ENCODE measurements at places on chromosomes 2 and 18.

GRCh38 chr2:84719434-84719833 is 161.4 kb downstream of the TRABD2A start:
- DNase-seq = peak; percentile 13

GRCh38 chr2:147844697-147845410 is at the start of gene ACVR2A:
Gene ACVR2A, plus strand, starts transcription at chr2:147845029. Its CDS starts 124 bp downstream, at chr2:147845153.
- peak; percentile 13 for DNase-seq

- DNase-seq = no peak
Measured at GRCh38 chr2:237137626-237138323, 52.1 kb downstream of the COPS8 start.

DNA sequence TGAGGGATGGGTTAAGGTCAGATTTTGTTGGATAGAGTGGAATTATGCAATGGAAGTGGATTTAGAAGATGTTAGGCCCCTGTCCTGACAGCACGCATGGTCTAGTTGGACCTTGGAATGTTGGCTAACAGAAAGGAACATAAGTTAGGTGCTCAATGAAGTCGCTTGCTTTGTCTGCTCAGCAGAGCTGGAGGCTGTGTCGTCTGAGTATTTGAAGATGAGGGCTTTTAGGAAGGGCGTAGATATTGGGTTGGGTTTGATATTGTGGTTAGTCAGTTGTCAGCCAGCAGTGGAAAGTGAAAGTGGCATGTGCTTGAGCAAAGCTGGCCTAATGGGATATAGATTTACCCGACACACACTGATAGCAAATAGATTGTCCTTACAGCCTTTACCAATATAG is 239.3 kb downstream of the PRKCE start:
- peak; percentile 58 for DNase-seq

DNA sequence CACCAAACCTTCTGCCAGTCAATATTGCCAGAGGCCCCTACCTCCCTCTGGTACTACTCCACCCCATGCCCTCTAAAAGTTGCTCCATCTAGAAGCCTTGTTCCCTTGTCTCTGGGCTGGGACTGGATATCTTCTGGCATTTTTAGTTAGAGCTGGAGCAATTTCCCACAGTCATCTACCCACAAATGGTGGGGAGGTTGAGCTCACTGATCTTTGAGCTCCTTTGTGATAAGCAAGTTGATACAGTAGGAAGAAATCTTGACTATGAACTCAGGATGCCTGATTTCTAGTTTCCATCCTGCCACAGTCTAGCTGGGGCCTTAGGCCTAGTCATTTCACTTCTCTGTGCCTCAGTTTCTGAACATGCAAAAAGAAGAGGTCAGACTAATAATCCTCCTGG is 155.0 kb downstream of the MAIP1 start:
- no peak for DNase-seq

DNA sequence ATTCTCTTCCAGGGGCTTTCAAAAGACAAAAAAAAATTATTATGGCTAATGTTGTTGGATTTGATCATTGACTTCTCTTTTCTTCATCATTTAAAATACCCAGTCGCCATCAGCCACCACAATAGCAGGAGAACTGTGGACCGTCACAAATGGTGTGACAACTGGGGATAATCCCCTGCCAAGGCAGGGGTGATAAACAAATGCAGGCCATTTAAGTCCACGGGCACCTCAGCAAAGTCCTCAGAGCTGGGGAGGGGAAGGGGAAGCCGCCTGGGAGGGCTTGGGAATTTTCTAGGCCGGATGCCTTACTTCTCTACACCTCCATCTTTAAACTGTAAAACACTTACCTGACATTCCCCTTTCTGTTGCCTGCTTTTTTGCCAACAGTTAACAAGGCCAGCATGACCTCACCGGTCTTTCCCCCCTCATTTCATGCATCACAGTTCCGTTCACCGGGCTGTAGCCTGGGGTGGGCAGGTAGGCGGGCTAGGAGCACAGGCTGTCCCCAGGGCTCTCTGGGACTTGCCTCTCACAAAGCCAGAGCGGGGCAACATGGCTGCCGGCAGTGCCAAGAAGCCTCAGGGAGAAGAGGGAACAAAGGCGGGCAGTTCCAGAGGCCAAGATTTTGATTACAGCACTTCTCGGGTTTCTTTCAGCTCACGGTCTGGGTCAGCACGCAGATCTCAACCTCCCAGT is 820.4 kb downstream of the BCL11A start:
- DNase-seq = no peak

DNA sequence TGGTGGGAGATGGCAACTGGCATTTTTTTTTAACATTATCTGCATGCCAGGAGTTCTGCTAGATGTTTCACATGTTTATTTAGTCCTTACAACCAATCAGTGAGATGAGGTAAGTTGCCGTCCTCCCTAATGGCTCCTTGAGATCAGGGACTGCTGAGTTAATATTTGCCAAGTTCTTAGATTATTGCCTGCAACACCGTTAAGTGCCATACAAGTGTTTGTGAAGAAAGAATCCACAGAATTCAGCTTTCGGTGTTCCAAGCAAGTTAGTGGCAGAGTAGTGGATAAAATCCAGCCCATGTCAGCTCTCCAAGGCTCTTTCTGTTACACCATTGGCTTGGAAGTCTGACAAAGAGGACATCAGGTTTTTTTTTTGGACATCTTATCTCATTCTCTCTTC is 95.9 kb downstream of the C1QL2 start:
- DNase-seq = no peak

- no peak for DNase-seq
Measured at GRCh38 chr18:35061804-35062203, 20.6 kb downstream of the MAPRE2 start.

DNA sequence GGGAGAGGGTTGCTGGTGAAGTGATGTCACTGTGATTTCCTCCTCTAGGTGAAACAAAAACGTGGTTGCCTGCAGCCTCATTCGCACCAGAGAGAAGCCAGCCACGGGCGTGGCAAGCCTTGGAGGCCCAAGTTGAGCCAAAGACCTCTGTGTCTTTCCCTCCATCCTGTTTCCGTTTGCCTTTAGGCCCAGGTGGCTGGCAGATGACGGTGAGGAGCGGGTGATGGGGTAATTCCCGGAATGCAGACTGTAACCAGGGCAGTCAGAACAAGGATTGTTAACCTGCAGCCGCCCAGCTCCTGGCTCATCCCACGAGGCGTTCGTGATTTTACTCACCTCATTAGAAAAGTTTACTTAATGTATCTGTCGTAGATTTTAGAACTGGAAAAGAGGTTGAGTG is 14.4 kb downstream of the CTIF start:
- DNase-seq = no peak

GRCh38 chr2:63189026-63189425 is 138.4 kb downstream of the OTX1 start:
- no peak for DNase-seq

- no peak for DNase-seq
Measured at GRCh38 chr18:2857491-2858131, 10.8 kb downstream of the EMILIN2 start.

DNA sequence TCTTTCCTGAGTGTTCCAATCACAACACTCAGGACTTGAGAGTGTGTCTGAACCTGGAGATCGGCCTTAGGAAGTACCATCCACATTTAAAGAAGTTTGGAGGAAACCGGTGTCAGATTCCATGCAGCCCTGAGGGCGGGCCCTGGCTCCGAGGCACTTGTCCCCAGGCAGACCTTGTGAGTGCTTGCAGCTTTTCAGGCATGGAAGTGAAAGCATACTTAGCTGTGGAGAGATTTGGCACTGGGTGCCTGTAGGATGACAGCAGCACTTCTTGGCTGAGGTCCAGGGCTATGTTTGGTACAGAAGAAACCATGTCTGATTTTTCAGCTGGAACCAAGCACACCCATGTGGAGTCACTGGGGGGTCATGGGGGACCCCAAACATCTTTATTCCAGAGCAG is 230.8 kb downstream of the SEPTIN10 start:
- no peak for DNase-seq

Measured in CD4-positive, alpha-beta T cell (primary cell).